ENCODE measurements at places on chromosomes 1 and 21.

DNA sequence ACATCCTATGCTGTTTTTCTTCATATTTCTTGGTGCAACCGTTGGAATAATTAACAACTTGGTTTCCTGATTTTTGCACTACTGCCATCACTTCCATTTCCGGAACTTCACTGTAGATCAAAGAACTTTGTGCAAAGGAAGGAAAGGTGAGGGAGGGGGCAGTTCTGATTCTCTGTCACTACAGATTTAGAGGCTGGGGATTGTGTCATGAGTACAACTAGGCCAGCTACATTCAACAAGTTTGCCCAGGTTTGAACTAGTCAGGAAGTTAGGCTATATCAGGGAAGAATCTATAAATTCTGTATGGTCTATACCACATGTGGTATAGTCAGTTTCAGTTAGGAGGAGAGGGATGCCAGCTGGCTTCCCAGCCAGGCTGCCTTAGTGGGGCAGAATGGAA lies 84.2 kb downstream of the RGL1 start:
- no peak for DNase-seq

- no peak for DNase-seq
Observed at GRCh38 chr21:34791776-34792503, 123.1 kb downstream of the CLIC6 start.

GRCh38 chr1:214146523-214146922 lies 134.4 kb upstream of the SMYD2 start:
- peak; percentile 50 for DNase-seq

DNA sequence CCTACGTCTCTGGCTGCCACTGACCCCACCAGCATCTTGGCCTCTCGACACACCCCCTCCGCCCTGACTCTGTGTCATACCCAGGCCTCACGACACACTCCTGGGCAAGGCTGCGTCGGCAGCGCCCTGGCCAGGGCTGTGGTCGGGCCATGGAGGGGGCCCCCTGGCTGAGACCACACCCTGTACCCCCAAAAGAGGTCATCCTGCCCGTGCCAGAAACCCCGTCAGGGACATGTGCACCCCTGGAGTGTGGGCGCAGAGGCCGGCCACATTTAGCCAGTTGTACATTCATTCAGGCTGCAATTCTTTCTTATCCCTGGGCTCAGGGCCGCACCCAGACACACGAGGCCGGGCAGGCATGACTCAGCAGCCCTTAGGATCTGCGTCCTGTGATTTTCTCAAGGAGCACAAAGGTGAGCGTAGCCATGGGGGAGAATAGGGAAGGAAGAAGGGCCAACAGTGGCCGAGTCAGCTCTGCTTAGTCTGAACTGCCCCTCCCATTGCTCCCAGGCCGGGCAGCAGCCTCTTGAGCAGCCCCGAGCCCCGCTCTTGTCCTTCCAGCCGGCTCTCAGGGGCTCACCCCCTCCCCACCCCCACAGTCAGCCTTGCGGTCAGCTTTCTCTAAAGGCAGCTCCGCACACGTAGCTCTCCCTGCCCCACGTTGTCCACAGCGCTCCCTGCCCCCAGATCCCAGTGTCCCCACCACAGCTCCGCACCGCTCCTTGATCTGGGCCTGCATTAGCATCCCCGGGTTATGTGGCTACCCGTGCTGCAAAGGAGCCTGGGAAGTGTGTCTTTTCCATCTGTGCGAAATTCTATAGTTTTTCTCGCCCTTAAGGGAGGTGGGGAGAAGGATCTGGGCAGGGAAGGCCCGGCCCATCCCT lies 7.9 kb downstream of the CSTB start:
- peak; percentile 94 for DNase-seq
